SHP77 (cell line): ENCODE measurements at places on chromosomes 7 and 10.

DNA sequence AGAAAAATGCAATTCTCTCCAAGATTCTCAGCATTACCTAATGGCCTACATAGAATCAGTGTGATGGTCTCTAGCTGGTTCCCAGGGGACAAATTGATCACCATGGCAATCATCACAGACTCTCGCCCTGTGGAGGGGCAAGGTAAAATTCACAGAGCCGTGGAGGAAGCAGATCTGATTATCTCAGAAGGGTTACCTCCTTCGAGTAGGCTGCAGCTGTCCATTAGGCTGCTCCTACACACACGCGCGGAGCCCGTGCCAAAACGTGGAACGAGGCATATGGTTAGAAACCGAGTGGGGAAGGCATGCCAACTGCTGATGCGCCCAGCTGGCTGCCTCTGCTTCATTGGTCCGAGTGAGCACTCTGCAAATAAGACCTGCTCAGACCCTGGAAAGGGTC lies 52.8 kb upstream of the PTER start:
- DNase-seq: peak; percentile 7

DNA sequence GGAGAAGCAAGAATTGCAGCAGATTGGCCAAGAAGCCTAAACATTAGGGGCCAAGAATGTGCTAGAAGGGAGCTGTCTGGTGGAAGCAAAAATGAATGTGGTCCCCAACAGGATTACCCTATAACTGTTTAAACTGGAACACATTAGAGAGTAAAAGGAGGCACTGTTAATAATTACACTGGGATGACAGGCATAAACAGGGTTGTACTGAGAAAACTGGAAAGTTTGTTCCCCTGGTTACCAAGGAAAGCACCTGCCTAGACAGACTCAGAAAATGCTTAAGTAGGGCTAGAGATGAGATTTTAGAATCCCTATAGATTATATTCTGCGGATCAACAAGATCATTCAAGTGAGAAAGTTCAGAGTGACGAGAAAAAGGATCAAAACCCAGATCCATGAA lies 100.8 kb downstream of the CTTNBP2 start:
- no peak for DNase-seq

DNA sequence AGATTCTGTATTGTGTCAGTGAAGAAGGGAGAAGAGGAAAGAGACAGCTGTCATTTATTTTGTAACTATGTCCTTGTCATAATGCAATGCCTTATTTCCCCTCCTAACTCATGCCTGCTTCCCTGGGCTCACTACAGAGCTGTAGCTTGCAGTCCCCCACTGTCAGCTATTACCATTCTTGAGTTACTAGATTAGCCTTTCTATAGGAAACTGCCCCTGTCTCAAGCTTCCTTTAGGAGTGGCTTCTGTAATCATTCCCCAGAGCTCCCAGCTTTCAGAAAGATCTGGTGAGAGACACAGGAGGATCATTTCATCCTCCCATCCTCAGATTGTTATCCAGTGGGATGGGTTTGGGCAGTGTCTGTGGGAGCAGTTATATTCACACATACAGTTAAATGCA lies 32.4 kb upstream of the SMKR1 start:
- no peak for DNase-seq

DNA sequence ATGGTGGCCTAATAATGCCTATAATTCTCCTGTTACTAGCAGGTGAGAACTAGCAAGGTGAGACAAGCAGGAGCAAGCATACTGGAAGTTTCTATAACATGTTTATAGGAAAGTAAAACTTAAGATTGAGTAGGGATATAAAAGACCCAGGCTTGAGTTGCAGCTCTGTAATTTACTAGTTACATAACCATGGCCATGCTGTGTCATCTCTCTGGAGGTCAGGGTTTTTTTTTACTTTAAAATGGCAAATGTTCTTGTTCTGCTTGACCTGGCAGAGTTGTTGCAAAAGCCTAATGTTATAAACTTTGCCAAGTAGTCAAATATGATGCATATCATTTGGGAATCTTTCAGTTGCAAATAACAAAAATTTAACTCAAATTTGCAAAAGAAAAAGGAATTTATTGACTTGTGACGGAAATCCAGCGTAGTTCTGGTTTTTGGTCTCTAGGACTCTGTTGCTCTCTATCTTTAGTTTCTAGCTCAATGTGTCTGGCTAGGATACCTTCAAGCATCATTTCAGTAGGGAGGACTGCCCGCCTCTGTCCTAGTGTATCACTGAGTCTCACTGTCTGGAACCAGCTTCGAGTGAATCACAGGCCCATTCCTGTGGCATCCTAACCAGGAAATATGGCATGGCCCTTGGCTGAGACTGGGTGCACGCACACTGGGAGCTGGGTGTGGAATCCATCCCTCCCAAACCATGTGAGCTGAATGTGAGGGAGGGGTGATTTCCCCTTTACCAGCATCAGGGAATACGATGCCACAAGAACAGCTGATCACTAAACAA lies 67.9 kb downstream of the ADAM22 start:
- no peak for DNase-seq

- DNase-seq: peak; percentile 31
Observed at GRCh38 chr7:17680943-17681351, 259.3 kb downstream of the SNX13 start.

GRCh38 chr7:43454936-43455518 lies 127.9 kb upstream of the STK17A start:
- peak; percentile 52 for DNase-seq

DNA sequence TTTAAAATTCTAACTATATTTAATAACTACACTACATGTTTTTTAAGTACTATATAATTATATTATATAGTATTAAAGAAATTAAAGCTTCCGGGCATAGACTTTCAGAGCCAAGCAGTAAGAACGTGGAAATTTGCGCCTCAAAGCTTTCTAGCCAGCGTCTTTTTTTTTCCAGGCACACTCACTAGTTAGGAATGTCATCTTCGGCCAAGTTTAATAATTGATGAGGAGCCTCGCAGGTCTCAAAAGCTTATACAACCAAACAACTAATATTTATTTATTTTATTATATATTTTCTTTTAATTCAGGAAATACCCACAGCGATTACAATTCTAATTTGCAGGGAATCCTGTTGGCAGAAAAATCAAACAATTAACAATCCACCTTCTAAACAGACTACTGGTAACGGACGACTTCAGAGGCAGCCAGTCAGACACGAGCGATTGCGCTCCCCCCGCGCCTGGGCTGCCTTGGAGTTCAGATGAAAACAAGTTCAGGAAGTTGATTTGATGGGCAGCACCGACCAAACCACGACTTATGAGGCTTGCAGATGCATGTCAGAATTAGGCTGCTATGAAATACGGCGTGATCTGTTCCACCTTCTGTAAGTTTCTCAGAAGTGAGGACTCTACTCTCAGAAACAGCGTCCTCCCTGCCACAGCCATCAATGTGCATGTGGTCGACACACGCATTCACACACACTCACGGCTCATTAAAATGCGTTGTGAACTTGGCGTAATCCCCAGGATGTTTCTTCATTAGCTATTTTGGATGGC lies 431.8 kb upstream of the MGMT start:
- no peak for DNase-seq

GRCh38 chr7:32479574-32480200 lies 10.5 kb downstream of the LSM5 start:
- DNase-seq: peak; percentile 62

DNA sequence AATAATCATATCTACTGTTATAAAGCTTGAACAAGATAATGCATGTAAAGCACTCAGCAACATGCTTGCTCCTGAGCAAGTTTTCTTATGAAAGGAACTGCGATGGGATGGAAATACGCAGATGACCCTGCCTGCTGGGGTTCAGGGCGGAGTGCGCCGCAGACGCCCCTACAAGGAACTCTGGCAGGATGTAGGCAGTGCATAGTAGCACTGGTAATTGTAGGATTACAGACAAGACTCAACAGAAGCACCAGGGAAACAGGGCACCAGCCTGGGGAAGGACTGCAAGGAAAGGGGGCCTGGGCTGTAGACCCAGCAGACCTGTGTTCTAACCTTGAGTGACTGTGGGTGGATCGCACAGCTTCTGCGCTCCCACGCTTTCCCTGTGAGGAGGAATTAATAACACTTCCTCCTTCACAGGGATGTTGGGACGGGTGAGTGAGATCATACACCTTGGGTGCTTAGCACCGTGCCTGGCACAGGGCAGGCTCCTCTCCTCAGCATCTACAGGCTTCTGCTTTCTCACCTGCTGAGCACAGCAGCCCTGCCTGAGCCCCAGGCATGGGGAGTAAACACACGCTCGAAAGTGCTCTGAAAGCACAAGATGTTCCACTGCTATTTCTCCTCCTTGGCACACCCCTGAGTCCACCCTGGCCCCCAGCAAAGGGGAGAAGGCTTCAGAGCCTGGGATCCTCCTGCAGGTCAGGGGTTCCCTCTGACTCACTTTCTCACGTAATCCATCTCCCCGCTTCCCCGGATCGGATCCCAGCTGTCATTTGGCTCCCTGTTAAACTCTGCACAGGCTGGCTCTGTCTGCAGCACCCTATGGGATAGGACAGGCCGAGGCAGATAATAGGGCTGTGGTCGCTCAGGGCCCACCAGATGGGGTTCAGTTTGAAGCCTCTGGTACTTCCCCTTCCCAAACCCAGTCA lies 19.2 kb downstream of the ITPRIP start:
- no peak for DNase-seq

GRCh38 chr10:12768156-12769100 lies 233.1 kb downstream of the CCDC3 start:
- DNase-seq: no peak

GRCh38 chr7:98294798-98295382 lies 13.4 kb downstream of the BRI3 start:
- DNase-seq: peak; percentile 39

DNA sequence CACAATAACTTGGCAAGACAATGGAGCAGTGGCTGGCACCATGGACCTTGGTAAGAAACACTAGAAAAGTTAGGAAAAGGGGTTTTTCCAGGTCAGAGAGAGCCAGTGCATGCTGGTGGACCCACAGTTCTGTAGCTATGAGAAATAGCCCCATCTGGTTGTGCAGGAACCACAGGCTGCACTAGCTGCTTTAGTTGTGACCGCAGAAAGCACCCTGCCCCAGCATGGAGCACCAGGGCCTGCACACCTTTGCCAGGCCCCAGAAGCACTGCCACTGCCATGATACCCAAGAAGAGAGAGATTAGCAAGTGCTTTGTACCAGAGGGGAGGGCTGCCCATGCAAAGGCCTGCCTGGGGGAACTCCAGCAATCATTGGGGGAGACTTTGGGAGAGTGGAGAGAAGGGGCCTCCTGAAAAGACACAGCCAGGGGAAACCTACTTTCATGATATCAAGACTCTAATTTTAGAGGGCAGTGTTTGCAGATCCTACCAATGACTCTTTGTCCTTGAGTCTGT lies 256.1 kb upstream of the C7orf33 start:
- no peak for DNase-seq

GRCh38 chr10:57162231-57162630 lies 801.2 kb upstream of the ZWINT start:
- DNase-seq: no peak

- DNase-seq: no peak
Observed at GRCh38 chr7:95972523-95972922, 200.2 kb downstream of the DYNC1I1 start.

DNA sequence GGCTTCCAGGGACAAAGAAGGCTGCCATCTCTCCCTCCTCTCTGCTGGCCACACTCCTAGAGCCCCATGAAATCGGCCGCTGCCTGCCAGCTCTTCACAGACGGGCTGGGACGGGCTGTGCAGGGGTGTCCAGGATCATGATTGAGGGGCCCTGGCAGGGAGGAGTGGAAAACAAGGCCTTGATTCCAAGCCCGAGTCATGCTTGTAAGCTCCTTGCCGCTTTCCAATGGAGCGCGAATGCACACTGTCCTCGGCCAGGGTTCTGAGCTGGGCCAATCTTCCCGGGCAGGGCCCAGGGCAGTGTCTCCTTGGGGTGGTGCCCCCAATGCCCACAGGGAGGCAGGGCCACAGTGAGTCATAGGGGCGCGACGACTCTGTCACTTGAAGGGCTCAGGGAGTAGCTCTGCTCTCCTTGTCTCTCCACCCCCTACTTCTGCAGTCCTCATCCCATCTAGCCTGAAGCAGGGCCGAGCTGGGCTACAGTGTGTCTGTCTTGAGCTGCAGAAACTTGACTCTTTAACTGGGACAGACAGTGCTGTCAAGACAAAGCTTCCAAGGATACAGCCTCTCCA lies 186.2 kb upstream of the SVIL start:
- DNase-seq: no peak

DNA sequence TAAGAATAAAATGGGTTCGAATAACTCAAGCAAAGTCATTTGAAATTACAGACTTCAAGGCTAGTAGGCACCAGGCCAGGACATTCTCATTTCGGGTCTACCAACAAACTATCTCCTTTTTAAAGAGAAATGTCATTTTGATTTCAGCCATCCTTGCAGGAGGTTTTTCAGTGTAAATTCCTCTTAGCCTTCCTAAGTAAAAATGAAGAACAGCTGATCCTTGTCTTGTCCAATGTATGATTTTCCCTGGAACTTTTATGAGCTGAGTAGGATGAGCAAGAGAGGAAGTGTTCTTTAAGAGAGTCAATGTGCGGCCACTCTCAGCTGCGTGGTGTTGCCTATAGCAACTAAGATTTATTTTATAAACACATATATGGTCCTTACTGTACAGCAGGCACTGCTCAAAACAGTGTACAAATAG lies 110.1 kb downstream of the PLCE1 start:
- DNase-seq: no peak

GRCh38 chr10:67612176-67612575 lies 83.8 kb downstream of the CTNNA3 start:
- DNase-seq: no peak

- no peak for DNase-seq
Observed at GRCh38 chr10:69451784-69452251, 553 bp downstream of the TSPAN15 start.

- DNase-seq: no peak
Observed at GRCh38 chr7:128092221-128092620, 61.0 kb upstream of the LRRC4 start.

DNA sequence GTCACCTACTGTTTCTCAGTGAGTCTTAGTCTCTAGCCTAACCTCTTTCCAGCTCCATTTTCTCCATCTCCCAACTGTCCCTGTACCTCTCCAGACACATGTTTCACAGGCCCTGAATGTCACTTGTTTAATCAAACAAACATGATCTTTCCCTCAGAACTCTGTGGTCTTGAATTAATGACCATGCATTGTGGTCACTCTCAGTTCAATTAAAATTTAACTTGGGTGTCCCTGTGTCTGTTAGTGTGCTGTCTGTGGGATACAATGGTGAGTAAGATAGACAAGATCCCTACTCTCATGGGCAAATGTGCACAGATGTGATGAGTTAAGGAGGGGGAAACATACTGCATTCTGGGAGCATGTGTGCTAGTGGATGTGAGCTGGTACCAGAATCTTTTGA lies 65.0 kb downstream of the RBM33 start:
- no peak for DNase-seq

GRCh38 chr7:6340241-6340640 lies 67.8 kb upstream of the CYTH3 start:
- DNase-seq: no peak

GRCh38 chr10:108060246-108060645 lies 895.7 kb upstream of the SORCS1 start:
- DNase-seq: no peak

GRCh38 chr7:43695365-43695764 lies 34.0 kb downstream of the COA1 start:
- DNase-seq: no peak

GRCh38 chr10:106473129-106473685 lies 691.3 kb downstream of the SORCS1 start:
- DNase-seq: no peak

GRCh38 chr10:10782603-10783002 lies 235.1 kb upstream of the CELF2 start:
- DNase-seq: no peak
